H9 (cell line): ENCODE measurements at places on chromosomes 12 and 14.

- DNase-seq, result no peak
Observed at GRCh38 chr14:74793506-74794155, 30.5 kb downstream of the YLPM1 start.

DNA sequence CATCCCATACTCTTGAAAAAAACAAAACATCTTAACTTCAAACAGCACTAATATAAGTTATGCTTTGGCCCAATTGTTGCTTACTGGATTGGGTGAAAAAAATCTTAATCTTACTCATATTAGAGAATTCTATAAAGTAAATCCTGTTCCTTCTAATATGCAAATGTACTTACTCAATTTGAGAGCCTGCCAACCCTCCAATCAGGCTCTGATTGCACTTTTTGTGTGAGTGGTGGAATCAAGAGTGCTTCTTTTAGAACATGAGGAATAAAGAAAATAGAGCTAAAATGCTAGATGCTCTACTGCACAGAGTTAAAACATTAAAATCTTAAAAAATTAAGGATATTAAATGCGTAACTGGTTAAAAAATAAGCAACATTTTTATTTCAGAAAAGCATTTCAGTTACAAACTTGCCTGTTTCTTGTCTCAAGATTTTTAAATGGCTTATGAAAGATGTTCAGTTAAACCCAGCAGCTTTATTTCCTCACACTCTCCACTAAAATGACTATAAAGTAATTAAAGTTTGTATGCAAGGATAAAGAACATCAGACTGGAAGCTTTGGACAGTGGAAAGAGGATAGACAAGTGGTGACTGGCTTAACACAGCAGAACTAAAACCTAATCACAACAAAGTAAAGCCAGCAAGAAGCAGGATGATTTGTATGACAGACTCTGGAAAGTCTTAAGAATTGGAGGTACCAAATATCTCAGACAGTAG is 177.5 kb downstream of the SLC2A13 start:
- DNase-seq, result no peak

DNA sequence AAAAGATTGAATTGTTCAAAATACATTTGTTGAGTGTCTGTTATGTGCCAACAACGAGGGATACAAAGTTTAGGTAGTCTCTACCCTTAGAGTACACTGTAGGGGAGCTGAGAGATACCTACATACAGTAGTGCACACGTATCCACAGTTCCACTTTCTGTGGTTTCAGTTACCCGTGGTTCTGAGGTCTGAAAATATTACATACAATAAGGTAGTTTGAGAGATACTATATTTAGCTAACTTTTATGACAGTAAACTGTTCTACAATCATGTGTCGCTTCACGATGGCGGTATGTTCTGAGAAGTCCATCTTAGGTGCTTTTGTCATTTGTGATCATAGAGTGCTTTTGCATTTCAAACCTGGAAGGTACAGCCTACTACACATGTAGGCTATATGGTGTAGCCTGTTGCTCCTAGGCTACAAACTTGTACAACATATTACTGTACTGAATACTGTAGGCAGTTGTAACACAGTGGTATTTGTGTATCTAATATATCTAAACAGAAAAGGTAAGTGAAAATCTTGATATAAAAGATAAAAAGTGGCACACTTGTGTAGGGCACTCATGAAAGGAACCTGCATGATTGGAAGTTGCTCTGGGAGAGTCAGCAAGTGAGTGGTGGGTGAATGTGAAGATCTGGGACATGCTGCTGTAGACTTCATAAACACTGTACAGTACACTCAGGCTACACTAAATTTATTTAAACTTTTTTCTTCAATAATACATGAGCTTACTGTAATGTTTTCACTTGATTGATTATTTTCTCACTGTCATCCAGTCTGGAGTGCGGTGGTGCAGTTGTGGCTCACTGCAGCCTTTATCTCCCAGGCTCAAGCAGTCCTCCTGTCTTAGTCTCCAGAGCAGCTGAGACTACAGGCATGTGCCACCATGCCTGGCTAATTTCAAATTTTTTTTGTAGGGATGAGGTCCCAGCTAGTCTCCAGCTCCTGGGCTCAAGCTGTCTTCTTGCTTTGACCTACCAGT is 4.0 kb downstream of the CPSF6 start:
- DNase-seq, result no peak

DNA sequence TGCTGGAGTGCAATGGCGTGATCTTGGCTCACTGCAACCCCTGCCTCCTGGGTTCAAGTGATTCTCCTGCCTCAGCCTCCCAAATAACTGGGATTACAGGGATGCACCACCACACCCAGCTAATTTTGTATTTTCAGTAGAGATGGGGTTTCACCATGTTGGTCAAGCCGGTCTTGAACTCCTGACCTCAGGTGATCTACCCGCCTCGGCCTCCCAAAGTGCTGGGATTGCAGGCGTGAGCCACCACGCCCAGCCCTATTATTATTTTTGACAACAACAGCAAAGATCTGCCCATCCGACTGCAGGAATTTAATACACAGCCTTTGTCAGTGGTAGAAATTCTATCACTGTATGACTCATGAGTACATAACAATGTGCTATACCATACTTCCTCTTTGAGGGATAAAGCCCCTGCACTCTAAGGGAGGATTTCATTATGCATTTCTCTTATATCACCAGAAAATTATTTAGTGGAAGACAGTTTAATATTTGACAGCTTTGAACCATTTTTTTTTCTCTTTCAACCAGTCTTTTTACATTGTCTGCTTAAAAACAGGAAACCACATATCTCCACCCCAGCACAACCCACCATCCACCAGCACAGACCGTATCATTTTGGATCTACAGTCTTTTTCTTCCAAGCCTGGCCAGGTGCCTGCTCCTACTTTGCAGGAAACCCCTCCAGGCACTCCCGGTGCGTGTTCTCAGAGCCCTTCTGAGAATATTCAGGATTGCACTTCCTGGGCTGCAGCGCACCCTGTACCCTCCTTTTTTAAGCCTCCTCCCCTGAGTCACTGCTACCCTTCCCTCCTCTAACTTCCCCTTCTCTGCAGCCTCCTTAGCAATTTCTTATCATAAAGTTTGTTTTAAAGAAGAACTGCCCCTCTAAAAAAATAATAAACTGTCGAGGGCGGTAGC is 594 bp downstream of the ARHGDIB start:
- DNase-seq, result no peak

- no peak for DNase-seq
Observed at GRCh38 chr12:61536117-61536516, 724.1 kb upstream of the USP15 start.

DNA sequence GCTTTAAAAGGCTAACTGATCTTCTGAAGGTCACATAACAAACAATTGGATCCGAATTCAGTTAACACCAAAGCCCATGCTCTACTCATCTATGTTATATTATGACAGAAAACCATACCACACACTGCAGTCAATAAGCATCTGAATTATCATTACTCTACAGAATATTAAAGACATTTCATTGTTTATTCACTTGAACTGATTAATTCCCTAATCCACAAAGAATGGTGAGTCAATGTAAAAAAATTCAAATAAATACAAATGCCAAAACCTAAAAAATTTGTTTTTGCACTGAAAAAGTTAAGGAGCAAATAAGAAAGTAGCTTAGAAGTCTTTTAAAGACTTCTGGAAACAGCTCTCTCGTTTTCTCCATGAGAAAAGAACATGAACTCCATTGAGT is 13.7 kb downstream of the NID2 start:
- no peak for DNase-seq

GRCh38 chr12:77161944-77162343 is 96.6 kb upstream of the E2F7 start:
- DNase-seq, result no peak

DNA sequence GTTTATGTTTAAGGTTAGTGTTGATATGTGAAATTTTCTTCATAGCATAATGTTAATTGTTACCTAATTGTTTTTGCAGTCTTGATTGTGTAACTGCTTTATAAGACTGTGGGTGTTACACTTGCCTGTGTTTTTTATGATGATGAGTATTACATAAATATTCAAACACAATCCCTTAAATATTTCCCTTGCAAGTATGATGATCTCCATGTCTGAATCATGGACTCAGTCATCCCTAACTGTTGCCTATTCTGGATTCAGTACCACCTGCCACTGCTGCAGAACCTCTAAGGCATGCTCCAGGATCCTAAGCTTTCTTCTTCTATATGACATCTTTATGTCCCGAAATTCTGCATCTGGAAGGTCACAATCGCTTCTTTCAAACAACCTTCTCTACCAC is 246.3 kb upstream of the CLEC14A start:
- no peak for DNase-seq

- no peak for DNase-seq
Observed at GRCh38 chr14:58942516-58942915, 246.0 kb upstream of the DAAM1 start.

DNA sequence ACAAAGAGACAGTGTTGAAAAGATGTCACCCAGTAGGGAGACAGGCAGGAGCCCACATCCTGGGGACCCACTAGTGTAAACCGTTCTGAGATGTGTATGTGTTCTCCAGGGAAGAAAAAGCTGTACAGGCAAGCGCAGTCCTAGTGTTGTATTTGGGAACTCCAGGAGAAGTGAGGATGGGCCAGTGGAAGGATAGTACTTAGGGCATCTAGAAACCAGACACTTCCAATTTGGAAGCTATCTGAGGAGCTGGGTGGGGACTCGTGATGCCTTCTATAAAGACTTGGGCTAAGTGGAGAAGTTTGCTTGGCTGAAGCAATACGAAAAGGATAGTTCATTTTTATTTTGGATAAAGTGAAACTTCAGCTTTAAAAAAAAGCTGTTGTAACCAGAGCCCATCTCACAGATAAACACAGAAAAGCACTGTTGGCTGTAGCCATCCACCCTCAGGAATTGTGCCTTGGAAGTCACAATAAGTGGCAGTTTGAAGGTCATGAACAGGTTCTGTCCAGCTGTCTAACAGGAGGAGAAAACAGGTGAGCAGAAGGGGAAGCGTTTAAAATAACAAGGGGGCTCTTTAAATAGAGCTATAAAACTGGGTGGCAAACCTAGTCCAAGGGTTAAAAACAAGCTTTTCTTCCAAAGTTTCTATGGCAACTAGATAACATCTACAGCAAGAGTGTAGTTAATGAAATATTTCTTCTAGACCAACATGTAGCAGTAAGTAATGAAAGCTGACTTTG is 108.0 kb upstream of the ARHGAP5 start:
- DNase-seq, result no peak

DNA sequence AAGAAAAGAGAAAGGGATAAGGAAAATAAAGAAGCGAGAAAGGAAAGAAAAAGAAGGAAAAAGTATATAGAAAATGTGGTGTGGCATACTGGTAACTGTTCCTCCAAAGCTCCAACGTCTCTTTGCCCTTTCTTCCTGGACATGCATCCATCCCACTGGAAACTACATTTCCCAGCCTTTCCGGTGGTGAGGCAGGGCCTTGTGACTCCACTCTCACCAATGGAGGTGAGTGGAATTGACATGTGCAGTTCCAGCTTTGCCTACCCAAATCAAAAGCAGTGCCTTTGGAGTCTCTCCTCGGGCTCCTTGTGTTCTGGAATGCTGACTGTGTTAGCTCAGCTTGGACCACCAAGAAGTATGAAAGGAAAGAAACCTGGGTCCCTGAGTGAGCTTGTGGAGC is 161.2 kb downstream of the KCNA5 start:
- DNase-seq, result no peak
